A549 treated with RU486 at 1 μM for 4 hours (cell line): ENCODE measurements at places on chromosomes 5 and 9. TPM values are rescaled to one million over a fixed set of nuclear protein-coding genes. Genes with fewer than 3 reads are reported as not detected.

CDK7 gene
- 57.4 to 74.0 TPM (median 60.4 TPM) in 5 replicates for total RNA-seq

MUSK gene
- not detected in 5 replicates for total RNA-seq

HMCN2 gene
- total RNA-seq = 0.04 to 0.06 TPM (median 0.05 TPM) in 4 of 5 replicates, not detected in the other

LECT2 gene
- total RNA-seq = not detected in 5 replicates

ANGPTL2 gene
- 0.06 TPM in 1 of 5 replicates, not detected in the others for total RNA-seq

ZNF169 gene
- total RNA-seq = 1.4 to 2.4 TPM (median 1.7 TPM) in 5 replicates

ADAMTS13 gene
- 0.33 to 0.97 TPM (median 0.46 TPM) in 5 replicates for total RNA-seq

PRRC1 gene
- total RNA-seq = 37.9 to 51.6 TPM (median 48.8 TPM) in 5 replicates

AP3B1 gene
- total RNA-seq = 18.9 to 35.1 TPM (median 34.4 TPM) in 5 replicates

HACD4 gene
- total RNA-seq = 0.53 to 1.2 TPM (median 1.0 TPM) in 5 replicates

OBP2B gene
- not detected in 5 replicates for total RNA-seq

SLC45A2 gene
- total RNA-seq = not detected in 5 replicates

BTNL8 gene
- total RNA-seq = not detected in 5 replicates

NOXA1 gene
- total RNA-seq = 1.1 to 2.4 TPM (median 1.7 TPM) in 5 replicates

FBXL7 gene
- total RNA-seq = 1.0 to 1.8 TPM (median 1.3 TPM) in 5 replicates

TAF1L gene
- 0.02 TPM in 1 of 5 replicates, not detected in the others for total RNA-seq
